GM04504 (cell line): ENCODE measurements at places on chromosomes 4 and X.

- no peak for DNase-seq
Observed at GRCh38 chr4:82499738-82500434, 61.9 kb downstream of the TMEM150C start.

- no peak for DNase-seq
Observed at GRCh38 chr4:102598762-102599374, 97.7 kb downstream of the NFKB1 start.

DNA sequence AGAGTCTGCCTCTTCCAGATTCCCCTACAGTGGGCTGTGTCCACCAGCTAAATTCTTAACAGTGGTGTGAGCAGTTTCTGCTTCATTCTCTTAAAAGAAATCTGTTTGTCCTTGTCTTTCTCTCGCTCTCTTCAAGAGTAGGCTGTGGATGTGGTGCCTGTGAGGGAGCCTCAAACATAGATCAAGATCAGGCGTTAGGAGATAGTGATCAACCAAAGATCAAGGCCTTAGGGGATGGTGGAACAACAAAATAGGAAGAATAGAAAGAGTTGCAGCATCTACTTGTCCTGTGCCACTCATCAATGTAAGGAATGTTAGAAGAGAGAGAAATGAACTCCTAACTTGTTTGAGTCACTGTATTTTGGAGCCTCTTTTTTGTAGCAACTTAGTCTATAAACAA lies 144.2 kb downstream of the AASDH start:
- no peak for DNase-seq

DNA sequence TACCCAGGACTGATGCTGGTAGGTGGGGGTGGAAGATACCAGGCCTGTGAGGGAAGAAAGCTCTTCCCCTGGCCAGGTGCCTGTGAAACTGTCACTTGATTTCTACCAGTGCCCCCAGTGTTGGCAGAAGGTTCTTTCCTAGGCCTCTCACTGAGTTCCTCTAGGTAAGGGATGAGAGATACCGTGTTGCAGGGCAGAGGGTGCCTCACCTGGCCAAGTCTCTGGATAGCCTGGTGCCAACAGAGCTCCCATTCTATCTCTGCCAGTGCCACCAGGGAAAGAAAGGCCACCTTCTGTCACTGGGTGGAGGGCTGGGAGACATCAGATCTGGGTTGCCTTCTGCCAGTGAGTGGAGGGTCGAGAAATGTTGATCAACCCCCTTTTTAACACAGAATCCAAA lies 94.1 kb downstream of the RTL5 start:
- DNase-seq: no peak

GRCh38 chrX:124373348-124373747 lies 27.0 kb downstream of the SH2D1A start:
- no peak for DNase-seq

- DNase-seq: no peak
Observed at GRCh38 chr4:54779476-54780148, 121.9 kb downstream of the KIT start.

DNA sequence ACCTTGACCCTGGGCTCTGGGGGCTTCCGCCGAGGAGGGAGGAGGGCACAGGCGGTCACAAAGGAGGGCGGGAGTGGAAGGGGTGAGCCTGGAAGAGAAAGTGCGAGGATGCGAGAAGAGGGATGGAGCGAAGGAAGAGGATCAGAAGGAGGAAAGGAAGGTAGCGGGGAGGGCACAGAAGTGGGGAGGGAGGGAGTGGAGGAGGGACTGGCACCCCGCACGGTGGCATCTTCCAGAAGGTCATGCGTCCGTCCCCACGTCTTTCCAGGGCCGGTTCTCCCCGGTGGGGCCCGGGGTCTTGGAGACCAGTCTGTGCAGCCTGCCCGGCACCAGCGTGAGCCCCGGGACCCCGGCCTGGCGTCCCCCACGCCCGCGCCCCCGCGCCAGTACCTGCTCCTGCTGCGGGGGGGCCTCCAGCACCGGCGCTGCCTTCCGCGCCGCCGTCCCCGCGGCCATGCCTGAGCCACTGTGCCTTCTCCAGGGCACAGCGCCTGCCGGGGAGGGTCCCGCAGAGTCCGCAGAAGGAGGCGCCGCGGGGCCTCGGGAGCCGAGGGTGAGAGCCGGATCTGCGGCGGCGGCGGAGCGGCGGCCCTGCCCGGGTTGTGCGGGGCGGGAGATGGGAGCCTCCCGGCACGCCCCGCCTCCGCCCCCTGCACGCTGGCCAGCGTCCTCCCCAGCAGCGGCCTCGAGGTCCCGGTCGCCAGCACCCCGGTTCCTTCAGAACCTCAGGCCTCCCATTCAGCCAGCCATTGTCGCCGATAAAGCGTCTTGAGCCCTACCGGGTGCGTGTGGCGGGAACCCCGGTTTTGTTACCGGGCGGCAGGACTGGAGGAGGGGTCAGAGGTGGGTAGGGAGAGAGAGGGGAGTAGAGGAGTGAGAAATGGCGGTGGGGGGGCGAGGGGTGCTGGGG lies at the start of gene RNF175:
RNF175 (minus strand) TSS at position 618 of the 910 bp plus-strand sequence; CDS start at position 456, 162 bp downstream.
- no peak for DNase-seq
